Right forelimb (tissue), 1 donor: ENCODE measurements at places on chromosomes 6 and 20.
A peak's percentile ranks its signal among the peaks of the same experiment; 100 is the strongest.

DNA sequence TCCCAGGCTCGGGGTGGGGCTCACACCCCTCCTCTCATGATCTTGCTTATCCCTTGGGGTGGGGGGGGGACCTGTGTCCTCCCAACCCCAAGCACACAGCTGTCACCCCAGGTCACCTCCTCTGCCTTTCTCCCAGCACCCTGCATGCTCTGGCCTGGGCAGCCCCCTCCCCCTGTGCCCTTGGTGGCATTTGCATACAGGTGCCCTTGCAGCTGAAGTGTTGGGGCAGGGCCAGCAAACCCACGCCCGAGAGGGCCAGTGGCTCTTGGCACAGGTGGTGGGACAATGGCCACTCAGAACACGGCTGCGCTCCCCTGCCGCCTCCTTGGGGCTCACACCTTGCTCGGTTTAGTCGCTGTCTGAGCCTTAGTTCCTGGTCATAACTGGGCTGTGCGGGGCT lies 11.3 kb upstream of the MYT1 start:
- DNase-seq, result no peak

DNA sequence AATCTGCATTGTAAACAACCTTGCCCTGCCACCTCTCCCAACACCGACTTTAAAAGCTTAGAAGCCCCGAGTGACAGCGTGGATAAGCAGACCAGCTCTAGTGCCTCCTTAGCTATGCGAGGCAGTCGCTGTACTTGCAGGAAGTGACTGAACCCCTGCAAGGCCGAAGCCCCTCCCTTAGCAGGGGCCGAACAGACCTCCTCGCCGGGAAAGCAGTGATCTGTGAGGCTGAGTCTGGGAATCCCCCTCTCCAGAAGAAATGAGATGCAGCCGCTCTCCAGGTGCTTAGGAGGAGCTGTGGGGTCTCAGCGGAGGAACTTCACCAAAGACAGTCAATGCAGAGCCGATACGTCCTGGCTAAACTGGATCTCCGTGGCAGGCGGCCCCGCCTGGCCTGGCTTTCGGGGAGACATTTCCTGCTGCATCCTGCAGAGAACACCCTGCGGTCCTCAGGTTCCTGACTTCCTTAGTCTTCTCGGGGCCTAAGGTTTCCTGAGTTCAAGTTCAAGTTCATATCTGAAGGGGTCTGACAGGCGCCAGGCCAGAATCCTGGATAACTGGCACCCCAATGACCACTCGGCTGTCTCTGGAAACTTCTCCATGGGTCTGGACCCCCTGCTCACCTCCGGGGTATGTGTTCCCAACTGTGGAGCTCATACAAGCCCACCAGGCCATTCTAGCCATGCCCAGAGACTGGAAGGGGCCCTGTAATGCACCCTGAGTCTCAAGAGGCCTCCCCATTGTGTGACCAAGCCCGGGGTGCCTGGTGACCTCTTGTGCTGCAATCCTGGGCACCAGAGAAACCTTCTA lies 20.4 kb upstream of the FRMD1 start:
- no peak for DNase-seq

- DNase-seq, result no peak
These were observed 357.3 kb downstream of the MEI4 start for GRCh38 chr6:78010130-78010529.

- no peak for DNase-seq
These were observed 17.4 kb downstream of the HECA start for GRCh38 chr6:139152088-139152891.

- no peak for DNase-seq
These were observed 220.6 kb upstream of the UFL1 start for GRCh38 chr6:96301023-96301422.

DNA sequence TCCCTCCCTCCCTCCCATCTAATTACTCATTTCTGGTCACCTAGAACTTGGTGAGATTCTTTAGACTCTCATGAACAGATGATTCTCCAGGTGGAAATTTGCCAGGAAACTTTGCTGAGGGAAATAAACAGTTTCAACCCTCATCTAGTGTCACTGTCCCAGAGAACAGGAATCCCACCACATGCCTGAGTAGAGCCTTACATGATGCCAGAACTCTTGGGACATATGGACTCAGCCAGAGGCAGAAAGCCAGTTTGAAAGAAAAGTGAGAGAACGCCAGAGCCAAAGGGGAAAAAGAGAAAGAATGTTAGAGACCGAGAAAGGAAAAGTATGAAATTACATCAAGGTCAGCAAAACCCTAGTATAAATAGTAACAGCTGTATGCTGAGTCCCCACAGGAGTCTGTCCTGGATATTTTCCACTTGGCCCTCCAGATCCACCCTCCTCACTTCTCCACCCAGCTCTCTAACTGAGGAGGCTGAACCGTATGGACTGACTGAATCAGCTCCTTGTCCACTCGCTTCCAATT lies 127.5 kb upstream of the COL21A1 start:
- peak; percentile 83 for DNase-seq

DNA sequence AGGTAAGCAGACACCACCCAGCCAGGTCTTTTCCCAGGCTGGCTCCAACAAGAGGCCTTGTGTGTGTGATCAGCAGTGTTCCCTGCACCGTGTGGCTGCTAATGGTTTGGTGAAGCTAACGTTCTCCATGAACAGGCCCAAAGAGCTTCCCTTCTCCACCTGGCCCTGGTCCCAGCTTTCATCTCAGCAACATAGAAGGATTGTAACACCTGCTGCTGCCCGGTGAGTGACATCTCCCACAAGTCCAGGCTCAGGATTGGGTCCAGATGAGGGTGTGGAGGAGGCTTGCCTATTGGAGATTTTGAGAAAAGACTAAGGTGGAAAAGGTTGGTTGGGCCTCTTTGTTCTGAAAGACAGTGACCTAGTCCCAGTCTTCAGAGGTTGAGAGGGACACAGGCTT lies 89.6 kb downstream of the TMEM242 start:
- DNase-seq, result no peak

GRCh38 chr6:165200178-165200577 lies 109.2 kb downstream of the C6orf118 start:
- no peak for DNase-seq

GRCh38 chr6:148140772-148141557 lies 201.7 kb upstream of the SASH1 start:
- DNase-seq, result no peak

- no peak for DNase-seq
These were observed 205.1 kb downstream of the LY86 start for GRCh38 chr6:6793388-6794250.

DNA sequence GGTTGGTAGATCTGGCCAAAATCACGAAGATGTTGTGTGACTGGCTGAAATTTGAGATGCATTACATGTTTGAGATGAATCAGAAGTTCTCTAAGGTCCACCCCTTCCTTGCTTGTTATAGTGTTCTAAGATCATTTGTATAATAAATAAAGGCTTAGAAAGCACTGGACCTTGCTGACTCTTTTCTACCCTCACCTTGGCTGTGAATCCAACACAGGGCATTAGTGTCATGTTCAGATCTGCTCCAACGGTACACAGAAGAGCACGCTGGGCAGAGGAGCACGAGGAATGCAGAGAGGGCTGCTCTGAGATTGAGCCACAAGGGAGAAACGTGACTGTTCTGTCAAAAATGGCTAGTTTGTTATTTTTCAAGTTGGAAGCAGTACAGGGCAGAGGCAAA lies 169.5 kb upstream of the HDAC2 start:
- no peak for DNase-seq

DNA sequence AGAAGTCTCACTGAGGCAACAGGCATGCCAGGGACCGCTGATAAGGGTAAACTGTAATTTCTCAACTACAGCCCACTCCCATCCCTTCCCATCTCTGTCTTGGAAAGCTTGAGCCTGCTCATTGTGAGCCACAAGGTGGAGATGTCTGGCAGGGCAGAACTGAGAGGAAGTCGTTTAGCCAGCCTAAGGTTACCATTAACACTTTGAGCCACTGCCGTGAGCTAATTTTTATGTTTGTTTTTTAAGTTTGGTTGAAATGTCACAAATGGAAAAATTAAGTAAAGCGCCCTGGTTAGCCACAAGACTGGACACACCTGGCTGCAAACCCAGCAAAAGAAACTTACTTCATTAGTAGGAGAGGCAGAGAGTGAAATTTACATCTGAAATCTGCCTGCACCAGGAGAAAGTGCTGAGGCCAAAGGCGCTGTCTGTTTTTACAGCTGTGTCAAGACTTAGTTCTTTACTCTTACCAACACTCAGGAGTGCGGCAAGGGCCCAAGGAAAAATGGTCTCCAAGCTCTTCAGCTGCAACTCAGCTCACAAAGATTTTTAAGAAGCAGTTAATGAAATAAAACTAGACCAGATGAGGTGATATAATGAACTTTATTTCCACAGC lies 50.0 kb upstream of the FAM83C start:
- DNase-seq, result no peak

- no peak for DNase-seq
These were observed 716.4 kb upstream of the MARCKS start for GRCh38 chr6:113140721-113141120.

DNA sequence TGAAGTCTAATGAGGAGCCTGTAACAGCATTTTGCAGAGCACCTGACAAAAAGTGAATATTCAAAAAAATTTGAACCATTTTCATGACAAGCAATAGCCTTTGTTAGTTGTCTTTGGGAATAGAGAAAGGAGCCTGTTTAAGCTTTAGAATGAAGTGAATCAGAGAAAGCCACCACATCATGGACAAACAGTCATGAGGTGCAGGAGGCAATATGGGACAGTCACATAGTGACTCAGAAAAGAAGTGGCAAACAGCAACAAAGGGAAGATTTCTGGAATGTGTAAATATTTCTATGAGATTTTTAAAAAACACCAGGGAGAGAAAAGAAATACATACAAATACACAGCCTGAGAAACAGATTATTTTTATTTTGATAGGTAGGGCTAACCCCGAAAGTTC lies 6.6 kb downstream of the KLHL31 start:
- DNase-seq, result no peak

DNA sequence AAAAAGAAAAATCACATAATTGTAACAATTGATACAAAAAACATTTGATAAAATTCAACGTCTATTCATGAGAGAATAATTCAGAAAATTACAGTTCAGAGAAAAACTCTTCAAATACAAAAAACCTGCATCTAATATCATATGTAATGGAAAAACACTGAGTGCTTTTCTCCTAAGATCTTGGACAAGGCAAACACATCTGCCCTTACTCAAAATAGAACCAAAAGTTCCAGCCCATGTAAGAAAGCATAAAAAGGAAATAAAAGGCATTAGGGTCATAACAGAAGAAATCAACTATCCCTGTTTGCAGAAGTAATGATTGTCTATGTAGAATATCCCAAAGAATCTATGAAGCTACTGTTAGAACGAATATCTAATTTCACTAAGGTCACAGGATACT lies 721.4 kb downstream of the RFPL4B start:
- DNase-seq, result no peak

DNA sequence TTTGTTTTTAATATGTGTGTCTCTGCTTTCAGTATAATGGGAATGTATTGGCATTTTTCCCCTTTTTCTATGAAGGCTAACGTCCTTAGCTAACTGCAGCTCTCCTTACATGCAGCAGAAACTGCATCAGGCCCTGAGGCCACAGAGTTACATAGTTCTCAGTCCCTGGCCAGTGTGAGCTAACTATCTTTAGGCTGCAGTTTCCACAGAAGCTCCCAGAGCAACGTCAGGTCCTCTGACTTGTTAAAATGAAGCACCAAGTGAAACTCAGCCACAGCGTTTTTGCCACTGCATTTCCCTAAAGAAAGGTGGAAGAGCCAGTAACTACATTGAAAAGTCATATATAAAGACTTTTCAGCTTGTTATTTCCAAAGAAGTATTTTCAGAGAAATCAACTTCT lies 244.7 kb downstream of the CBLN4 start:
- no peak for DNase-seq

- peak; percentile 54 for DNase-seq
These were observed 23.7 kb downstream of the MOCS3 start for GRCh38 chr20:50982363-50982762.

- no peak for DNase-seq
These were observed 57.4 kb downstream of the TOX2 start for GRCh38 chr20:43972051-43972450.

- DNase-seq, result no peak
These were observed 59.4 kb downstream of the GINS1 start for GRCh38 chr20:25466846-25467245.

DNA sequence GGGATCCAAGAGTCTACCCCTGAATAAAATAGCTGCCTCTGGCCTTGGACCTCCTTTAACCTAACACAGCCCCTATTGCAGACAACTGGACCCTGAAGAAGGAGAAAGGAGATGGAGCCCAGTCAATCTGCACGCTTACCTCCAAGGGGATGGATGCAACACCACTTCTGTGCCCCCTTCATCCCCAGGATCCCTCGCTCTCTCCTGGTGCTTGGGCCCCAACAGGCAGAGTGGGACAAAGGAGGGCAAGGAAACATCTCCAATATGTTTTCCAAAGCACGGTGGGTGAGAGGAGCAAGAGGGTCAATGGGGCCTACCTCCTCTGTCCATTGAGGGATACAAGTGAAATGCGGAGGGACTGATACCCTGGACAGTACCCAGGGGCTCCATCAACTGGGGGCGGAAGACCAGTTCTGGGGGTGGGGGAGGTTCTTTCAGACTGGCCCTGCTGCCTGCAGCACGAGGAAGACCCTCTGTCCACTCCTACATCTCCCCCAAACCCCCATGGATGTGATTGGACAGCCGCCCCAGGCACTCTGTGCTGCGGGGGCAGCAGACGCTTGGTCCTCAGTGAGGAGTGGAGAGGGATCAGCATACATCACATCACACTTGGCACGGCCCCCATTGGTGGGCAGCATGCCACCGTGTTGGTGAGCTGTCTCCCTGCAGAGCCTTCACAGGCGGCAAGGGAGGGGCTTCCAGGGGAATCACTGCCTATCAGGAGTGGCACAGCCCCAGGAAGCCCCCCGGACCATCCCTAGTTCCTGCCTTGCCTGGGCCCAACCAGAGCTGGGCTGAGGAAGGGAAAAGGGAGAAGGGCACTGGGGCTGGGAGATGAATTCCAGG lies 70.6 kb downstream of the MRPL14 start:
- DNase-seq, result peak; percentile 78

- DNase-seq, result no peak
These were observed 288.4 kb downstream of the CLIC5 start for GRCh38 chr6:45727228-45727627.

- DNase-seq, result no peak
These were observed 703 bp downstream of the MRPL2 start for GRCh38 chr6:43058531-43058930.

GRCh38 chr20:8798505-8798904 lies 270.4 kb upstream of the PLCB4 start:
- DNase-seq, result no peak
